ENCODE measurements at places on chromosomes 12 and 14.

- no peak for DNase-seq
Observed at GRCh38 chr14:59096303-59096702, 92.2 kb upstream of the DAAM1 start.

- DNase-seq = no peak
Observed at GRCh38 chr14:73227812-73228781, 9.2 kb upstream of the PAPLN start.

DNA sequence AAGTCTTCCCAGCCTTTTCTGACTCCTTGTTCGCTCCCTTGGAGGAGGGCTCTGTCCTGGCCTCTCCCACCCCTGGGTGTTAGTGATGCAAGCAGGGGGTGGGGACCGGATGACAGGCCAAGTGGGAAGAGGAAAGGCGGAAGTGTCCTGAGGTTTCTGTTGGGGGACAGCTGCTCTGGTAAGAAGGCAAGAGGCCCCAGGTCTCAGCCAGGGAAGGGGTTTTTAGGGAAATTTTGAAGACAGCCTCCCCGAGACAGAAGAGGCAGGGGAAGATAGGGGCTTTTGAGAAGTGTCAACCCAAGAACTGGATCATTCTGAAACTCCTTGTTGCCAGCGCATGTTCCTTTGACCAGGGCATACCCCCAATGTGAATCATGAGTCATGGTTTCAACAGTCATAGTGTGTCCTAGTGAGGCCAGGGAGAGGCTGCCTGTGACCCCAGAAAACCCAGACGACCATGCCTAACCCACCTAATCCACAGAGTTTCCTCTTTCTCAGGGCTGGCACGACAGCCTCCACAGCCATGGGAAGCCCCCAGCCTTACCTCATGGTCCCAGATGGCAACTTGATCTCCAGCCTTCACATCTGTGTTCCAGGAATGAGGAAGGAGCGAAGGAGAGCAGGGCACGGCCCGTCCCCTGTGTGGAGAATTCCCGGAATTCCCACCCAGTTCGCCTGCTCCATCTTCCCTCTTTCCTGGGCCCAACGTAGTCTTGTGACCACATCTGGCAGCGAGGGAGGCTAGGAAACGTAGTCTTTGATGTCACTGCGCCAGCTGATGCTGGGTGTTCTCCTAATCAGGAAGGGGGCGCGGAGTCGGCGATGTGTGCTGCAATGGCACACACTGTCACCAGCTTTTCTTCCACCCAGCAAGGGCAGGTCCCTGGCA is 4.9 kb upstream of the GPR132 start:
- DNase-seq = no peak

GRCh38 chr12:81811061-81811777 is 52.1 kb upstream of the PPFIA2 start:
- no peak for DNase-seq

- no peak for DNase-seq
Observed at GRCh38 chr12:26428420-26428819, 233.0 kb downstream of the SSPN start.

- DNase-seq = no peak
Observed at GRCh38 chr14:104134061-104134965, 4.1 kb upstream of the KIF26A start.

DNA sequence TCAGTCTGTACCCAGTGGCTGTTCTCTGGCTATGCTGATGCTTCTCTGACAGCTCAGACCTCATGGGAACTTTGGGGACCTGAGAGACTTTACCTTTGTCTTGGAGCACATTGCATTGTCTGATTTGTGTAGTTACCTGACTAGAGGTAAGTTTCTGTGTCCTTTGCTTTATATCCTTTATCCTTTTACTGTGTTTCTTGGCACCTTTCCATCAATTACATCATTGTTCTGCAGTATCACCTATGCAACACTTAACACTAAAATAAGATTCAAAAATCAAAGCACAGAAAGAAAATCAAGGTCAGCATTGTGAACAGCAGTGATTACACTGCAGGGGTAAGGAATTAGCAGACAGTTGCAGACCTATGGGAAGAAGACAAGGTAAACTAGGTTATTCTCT is 43.8 kb downstream of the SLC35F4 start:
- DNase-seq = no peak

DNA sequence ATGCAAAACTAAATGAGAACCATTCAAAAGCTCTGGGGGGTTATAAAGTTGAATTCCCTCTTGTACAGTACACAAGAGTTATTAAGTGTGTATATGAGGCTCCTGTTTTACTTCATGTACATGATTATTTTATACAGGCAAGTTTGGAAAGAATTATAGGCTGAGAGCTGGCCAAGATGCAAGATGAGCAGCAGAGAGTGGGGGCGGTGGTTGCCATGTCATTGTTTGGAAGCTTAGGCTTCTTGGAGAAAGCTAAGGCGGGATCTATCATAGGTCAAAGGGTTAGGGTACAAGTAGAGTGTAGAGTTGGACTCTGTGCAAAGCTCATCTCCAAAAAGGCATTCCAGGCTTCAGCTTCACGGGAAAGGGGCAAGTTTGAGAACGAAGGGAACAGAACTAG is 297.1 kb upstream of the TBX3 start:
- DNase-seq = no peak

DNA sequence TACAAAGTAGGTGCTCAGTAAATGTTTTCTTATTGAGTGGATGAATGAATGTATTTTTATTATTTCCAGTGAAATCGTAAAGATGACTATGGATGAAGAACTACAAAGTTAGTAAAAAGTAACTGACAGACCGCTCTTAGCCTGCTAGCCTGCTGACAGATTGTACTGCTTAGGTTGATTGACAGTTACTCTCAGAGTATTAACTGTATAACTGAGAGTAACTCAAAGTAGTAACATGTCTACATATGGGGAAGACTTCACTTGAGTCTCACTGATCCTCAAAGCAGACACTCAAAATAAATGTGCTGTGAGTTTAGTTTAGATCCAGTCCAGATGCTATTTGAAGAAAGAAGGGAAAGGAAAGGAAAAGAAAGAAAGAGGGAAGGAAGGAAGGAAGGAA is 272.3 kb upstream of the AMIGO2 start:
- DNase-seq = no peak

GRCh38 chr14:70707138-70708038 is 65.7 kb downstream of the TTC9 start:
- no peak for DNase-seq

- DNase-seq = no peak
Observed at GRCh38 chr12:93100610-93101009, 171.5 kb upstream of the EEA1 start.

DNA sequence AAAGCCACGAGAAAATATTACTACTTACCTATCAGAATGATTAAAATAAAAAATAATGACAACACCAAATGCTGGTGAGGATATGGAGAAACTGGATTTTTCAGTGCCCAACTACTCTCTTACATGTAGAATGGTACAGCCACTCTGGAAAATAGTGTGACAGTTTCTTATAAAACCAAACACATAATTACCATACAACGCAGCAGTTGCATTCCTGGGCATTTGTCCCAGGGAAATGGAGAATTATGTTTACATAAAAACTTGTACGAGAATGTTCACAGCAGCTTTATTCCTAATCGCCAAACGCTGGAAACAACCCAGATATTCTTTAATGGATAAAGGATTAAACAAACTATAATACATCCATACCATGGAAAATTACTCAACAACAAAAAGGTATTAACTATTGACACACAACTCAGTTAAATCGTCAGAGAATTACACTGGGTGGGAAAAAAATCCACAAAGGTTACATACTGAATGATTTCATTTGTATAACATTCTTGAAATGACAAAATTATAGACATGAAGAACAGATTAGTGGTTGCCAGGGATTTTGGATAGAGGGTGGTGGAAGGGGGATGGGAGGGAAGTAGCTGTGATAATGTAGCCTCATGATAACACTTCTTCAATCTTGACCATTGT is 35.4 kb downstream of the TAOK3 start:
- DNase-seq = no peak

- no peak for DNase-seq
Observed at GRCh38 chr12:39224971-39225370, 217.9 kb downstream of the KIF21A start.

GRCh38 chr12:62468397-62468796 is 1.8 kb downstream of the MON2 start:
- DNase-seq = no peak

GRCh38 chr14:68932231-68932630 is 46.9 kb downstream of the ACTN1 start:
- no peak for DNase-seq

GRCh38 chr12:92029902-92030586 is 115.6 kb downstream of the BTG1 start:
- no peak for DNase-seq

DNA sequence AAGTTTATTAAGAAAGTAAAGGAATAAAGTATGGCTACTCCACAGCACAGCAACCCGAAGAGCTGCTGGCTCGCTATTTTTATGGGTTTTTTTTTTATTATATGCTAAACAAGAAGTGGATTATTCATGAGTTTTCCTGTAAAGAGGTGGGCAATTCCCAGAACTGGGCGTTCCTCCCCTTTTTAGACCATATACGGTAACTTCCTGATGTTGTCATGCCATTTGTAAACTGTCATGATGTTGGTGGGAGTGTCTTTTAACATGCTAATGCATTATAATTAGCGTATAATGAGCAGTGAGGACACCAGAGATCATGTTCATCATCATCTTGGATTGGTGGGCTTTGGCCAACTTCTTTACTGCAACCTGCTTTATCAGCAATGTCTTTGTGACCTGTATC is 372.5 kb downstream of the ZFP36L1 start:
- DNase-seq = no peak

GRCh38 chr12:53090105-53090504 is 7.4 kb upstream of the IGFBP6 start:
- no peak for DNase-seq

DNA sequence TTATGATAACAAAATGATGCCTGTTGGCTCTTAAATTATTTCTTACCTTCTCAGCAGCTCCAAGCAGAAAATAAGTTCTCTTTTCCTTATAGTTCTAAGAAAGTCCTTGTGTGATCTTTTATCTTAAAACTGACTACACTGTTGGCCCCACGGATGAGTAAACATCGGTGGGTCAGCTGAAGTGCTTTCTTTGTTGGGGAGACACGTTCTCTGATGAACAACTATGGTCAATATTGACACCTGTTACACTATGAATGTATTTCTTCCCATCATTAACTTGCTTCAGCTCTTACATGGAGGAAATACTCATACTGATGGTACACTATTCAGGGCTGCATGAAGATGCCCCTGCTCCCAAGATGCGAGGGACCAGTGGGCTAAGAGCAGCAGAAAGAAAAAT is 110.8 kb upstream of the EEA1 start:
- DNase-seq = no peak

- no peak for DNase-seq
Observed at GRCh38 chr12:89179983-89180382, 172.3 kb downstream of the DUSP6 start.

GRCh38 chr12:51953864-51954263 is 2.4 kb downstream of the ACVR1B start:
- DNase-seq = no peak

GRCh38 chr14:52060080-52060479 is 8.8 kb downstream of the NID2 start:
- DNase-seq = no peak

DNA sequence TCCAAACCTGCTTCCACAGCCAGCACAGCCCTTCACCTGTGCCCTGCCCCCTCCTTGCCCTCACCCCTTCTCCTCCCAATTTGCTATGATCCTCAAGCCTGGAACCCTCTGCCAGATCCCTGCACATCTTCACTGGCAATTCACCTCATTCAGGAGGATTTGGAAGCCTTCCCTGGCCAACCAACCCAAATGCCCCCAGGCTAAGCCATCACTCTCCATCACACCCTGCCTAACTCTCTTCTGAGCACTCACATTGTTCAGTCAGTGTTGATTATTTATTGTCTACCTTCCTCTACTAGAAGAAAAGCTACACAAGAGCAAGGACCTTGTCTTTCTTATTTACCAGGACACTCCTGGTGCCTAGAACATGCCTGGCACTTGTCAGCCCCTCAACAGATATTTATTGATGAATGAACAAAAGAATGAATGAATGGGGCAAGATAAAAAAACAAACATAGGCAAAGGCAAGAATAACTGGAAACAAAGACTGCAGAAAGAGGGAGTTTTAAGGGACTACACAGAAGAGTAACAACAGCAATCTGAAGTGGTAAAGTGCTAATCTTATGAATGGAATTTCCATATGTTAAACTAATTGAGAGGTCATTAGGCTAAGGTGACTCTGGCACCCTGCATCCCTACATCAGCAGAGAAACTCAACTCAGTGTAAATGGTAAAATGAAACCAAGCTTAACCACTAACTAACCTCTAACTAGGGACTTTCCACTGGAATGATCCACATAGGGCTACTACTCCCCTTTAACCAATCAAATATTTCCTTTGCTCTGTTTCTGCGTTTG is 33.4 kb downstream of the TMTC1 start:
- DNase-seq = no peak

DNA sequence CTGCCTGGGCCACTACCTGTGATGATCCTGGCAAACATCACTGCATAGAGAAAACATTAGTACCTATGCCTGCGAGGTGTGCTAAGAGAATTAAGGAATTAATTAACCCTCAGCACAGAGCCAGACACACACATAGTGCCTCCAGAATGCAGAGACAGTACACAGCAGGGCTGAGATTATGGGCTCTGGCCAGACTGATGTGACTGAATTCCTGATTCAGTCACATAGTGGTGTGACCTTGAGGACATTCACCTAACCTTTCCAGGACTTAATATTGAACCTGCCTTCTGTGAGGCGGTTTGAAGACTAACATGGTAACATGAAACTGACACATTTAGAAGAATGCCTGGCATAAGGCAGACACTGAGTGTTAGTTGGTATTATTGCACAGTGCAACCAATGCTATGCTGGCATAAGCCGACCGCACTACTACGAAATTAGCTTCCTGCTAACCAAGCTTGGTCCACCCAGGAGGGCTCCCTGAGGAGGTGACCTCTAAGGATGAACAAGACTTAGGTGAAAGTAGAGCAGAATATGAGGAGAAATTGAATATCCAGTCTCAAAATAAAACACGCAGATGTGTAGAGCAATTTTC is 32.0 kb upstream of the SELPLG start:
- DNase-seq = no peak

GRCh38 chr12:3172124-3173007 is 95.2 kb downstream of the TSPAN9 start:
- no peak for DNase-seq

DNA sequence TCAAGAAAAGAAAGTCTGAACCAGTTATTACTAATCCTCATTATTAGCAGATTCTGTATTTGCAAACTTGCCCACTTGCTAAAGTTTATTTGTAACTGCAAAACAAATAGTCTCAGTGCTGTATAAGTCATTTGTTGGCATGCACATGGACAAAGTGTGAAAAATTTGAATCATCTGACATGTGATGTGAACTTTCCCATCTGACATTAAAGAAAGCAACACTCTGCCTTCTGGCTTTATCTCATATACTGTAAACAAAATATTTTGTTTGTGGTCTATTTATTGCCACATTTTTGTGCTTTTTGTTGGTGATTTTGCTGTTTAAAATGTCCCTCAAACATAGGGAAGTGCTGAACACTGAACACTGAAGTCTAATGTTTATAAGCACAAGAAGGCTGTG is 513.8 kb downstream of the RPL10L start:
- DNase-seq = no peak

GRCh38 chr14:90600619-90601018 is 203.8 kb downstream of the CALM1 start:
- no peak for DNase-seq

All from C1 segment of cervical spinal cord (tissue), 14 donors.